Motor neuron (in vitro differentiated cells): ENCODE measurements at places on chromosomes 2 and 18.

DNA sequence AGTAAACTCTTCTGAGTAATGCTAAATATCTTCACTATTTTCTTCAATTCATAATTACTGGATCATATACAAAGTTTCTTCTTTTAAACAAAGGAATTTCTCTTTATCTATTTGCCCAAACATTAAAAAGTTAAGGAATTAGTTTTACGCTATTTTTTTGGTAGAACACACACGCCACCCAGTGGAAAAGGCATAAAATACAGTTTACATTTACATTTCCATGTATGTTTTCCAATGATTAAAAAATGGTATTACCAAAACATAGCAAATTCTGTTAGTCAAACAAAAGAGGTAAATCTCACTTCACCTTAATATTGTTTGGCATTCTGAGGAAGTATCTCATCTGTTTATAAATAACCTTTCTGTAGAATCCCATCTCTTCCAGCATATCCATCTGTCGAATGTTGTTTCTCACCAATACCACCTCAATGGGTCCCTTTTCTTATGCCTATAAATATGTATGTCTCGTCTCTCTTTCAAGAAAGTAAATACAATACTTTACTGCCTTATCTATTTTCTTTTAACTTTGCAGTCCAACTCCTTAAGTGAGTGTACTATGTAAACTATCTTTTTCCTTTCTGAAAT lies 7.2 kb downstream of the BOLL start:
- ATAC-seq: no peak

DNA sequence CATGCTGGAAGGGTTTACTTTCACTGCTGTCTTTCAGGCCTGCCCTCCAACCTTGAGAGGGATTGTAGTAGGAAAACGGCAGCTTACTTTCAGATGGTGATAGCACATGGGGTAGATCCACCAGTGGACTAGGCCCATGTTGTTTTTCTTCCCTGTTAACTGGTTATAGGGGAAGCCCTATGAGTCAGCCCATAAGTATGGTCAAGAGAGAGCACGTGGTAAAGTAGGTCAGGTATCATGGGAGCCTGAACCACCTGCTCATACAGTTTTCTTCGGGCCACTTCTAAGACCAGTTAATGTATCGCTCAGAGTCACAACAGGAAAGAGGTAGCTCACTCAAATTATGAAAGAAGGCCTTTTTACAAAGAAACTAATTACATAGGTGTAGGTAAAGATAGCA lies 33.0 kb downstream of the PDK1 start:
- ATAC-seq: no peak

- no peak for ATAC-seq
Measured at GRCh38 chr18:31490387-31490786, 7.6 kb upstream of the DSG2 start.

DNA sequence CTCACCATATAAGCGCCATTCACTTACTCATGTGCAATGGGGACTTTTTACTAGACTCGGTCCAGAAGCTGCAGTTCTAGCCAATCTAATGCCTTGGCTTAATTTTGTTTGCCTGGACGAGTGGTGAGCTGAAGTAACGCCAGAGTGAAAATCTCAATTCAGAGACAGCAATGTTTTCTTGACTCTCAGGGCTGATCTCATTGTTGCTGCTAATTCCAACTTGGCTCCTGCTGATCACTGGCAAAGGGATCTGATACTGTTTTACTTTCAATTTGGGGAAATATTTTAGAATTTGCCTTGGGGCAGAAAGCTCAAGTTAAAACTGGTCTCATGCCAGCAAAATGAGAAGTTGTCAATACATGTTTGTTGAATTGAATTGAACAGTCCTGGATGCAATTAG lies 906.6 kb upstream of the CDH2 start:
- ATAC-seq: no peak
